D341Med (cell line): ENCODE measurements at places on chromosomes 5 and 9.

- DNase-seq: no peak
Measured at GRCh38 chr5:56686337-56687195, 128.8 kb upstream of the MAP3K1 start.

- DNase-seq: peak; percentile 37
Measured at GRCh38 chr9:90099262-90099963, 494.6 kb downstream of the GADD45G start.

GRCh38 chr9:136189394-136190236 lies 15.3 kb downstream of the LHX3 start:
- peak; percentile 87 for DNase-seq

DNA sequence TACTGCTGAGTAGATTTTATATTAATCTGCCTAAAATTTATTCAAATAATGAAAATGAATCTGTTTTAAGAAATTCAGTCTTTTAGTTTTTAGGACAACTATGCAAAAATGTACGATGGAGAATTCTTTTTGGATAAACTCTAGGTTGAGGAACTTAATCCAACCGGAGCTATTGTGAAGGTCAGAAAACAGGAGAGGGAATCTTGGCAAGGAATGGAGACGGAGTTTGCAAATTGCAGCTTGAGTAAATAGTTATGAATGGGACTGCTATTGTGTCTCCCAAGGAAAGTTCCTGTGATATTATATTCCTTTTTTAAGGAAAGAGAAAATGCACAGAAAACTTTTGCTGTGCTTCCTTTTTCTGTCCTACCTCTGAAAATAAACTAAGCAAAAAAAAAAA lies 67.9 kb downstream of the IQGAP2 start:
- DNase-seq: no peak

GRCh38 chr9:91880378-91880972 lies 69.6 kb downstream of the ROR2 start:
- DNase-seq: no peak

DNA sequence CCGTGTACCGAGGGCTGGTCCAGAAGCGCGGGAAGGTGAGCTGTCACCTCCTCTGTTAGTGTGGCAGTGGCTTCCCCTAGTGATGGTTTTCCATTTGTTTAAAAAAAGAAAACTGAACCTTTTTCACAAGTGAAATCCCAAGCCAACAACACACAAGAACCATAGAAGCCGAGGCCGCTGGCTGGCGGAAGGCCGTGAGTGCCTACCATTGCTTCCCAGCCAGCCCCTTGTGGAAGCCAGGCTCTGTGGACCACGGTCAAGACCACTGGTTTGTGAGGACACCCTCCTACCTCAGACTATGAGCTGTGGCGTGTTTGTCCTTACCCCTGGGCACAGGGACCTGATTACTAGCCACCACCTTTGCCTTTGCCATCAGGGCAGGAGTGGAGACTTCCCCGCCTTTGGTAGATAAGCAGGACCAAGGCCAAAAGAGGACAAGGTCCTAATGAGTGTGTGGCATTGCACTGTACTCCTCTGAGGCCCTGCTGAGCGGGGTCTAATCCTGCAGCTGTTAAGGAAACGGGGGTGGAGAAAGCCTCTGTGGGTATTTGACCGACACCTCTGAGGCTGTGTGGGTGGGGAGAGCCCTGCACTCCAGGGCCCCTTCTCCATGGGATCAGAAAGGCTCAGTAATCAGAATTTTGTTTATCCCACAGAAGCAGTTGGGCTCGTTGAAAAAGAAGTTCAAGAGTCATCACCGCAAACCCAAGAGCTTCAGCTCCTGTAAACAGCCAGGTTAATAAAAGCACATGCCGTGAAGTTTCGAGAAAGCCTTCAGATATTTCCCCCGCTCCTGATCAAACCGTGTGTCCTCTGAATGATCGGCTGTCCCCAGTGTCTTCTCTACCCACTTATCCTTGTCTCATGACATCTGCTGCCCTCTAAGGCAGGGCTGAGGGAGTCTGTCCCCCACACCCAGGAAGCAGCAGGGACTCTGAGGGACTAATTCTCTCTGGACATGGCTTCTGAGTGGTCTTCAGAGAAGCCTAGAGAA lies 4.3 kb downstream of the SURF2 start:
- DNase-seq: no peak

DNA sequence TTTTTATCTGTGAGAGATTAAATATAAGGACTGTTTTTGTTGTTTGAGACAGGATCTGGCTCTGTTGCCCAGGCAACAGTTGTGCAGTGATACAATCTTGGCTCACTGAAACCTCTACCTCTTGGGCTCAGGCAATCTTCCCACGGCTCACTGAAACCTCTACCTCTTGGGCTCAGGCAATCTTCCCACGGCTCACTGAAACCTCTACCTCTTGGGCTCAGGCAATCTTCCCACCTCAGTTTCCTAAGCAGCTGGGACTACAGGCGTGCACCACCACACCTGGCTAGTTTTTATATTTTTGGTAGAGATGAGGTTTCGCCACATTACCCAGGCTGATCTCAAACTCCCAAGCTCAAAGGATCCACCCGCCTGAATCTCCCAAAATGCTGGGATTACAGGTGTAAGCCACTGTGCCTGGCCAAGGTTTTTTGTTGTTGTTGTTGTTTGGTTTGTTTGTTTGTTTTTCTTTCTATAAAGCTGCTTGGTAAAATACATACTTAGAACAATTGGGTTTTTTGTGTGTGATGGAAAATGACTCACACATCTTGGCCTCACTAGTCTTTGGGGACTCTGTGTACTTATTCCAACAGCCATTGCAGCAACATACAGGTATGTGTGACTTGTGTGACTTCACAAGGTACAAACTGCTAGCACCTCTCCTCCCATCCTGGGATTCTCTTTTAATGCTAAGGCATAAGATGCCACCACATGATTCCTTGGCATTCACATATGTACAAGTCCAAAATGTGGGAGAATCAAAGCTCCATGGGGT lies 36.5 kb upstream of the RASA1 start:
- no peak for DNase-seq

- DNase-seq: no peak
Measured at GRCh38 chr9:107360098-107360497, 77.0 kb downstream of the RAD23B start.

DNA sequence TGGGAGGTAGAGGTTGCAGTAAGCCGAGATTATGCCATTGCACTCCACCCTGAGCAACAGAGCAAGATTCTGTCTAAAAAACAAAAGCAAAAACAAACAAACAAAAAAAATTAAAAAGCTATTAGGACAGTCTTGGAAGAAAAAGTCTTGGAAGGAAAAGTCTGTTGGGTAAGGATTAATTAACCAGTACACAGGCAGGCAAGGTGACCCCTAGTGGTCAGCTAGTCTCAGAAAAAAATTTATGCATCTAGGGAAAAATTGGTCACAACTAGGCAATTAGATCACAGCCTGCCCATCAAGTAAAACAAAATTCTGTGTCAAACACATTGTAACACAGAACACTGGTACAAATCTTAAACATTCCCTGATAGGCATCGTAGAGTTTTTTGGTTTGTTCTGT lies 6.7 kb upstream of the ANKRD18B start:
- peak; percentile 48 for DNase-seq

DNA sequence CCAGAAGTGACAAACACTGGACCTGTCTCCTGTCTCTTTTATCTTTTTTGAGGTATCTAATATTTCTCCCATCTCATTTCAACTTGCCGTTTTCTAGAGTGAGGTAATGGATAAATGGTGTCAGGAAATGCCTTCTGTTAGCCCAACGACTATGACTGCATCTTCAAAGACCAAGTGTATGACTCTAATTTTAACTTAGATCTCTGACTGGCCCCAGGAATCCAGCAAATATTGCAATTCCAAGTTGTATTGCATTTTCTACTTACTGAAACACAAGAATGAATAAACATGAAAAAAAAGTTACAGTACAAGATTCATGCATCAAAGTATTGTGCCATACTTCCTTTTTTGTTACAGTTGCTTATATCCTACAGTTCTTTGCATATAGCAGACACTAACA lies 26.3 kb downstream of the SLC28A3 start:
- no peak for DNase-seq

GRCh38 chr5:171739271-171739670 lies 46.3 kb upstream of the SMIM23 start:
- DNase-seq: no peak

DNA sequence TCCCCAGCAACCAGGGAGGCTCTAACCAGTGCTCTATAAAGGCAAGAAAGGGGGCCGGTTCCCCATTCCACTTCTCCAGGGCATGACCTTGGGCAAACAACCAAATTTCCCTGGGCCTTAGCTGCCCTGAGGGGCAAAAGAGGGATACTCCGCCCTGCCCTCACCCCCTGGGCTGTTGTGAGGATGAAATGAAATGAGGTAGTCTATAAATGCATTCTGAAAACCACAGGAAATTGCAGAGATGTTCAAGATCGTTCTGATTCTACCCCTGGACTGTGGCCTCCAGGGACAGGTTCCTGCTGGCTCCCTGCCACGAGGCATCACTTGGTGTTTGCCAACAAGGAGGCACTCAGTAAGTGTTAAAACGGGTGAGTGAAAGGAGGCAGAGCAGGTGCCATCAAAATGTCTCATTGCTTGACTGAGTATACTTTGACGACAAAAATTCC lies 5.7 kb downstream of the RAPGEF1 start:
- no peak for DNase-seq

- DNase-seq: no peak
Measured at GRCh38 chr9:121972501-121972981, 120.6 kb downstream of the TTLL11 start.

- peak; percentile 57 for DNase-seq
Measured at GRCh38 chr5:149268928-149269557, 2.6 kb upstream of the AFAP1L1 start.

DNA sequence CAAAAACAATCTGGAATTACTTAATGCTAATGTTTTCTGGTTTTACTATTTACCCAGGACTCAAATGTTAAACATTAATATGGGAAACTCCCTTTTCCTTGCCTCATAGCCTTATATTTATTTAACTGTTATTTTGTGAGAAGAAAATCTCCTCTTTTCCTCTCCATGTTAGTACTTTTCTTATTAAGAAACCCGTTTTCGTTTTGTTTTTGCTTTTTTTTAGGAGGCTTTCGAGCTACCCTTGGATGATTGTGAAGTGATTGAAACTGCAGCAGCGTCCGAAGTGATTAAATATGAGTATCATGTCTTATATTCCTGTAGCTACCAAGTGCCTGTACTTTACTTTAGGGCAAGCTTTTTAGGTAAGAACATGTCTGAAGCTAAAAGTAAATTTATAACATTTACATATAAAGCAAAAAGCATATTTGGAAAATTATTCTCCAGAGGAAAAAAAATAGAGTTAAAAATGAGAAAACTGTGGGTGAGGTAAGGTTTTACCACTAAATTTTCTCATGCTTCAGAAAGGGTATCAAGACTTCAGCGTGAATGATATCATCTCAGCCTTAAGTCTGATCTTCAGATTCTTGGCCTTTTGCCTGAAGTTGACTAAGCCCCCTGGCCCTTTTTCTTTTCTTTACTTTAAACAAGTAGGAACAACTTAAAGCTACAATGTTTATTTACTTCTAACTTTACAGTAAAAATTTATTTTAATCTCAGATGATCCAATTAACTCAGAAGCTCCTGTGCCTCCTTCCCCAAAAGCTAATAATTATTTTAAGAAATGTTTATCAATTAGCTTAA lies 113.8 kb downstream of the RPS23 start:
- no peak for DNase-seq

GRCh38 chr5:107424491-107424890 lies 246.2 kb downstream of the EFNA5 start:
- DNase-seq: no peak

DNA sequence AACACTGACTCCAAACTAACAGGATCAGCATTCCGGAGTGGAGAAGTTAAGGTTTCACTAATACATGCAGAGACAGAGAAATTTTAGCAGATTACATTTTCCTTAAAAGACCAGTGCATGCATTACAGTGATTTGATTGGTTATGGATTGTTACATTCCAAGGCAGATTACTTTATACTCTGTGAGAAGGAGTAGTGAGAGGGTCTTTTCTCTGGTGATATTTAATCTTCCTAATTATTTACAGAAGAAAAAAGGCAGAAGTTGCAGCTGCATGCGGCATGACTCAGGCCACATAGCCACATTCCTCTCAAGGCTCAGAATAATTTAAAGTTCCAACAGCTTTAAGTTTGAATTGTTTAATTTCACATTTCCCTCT lies 53.0 kb upstream of the PDZD2 start:
- no peak for DNase-seq

DNA sequence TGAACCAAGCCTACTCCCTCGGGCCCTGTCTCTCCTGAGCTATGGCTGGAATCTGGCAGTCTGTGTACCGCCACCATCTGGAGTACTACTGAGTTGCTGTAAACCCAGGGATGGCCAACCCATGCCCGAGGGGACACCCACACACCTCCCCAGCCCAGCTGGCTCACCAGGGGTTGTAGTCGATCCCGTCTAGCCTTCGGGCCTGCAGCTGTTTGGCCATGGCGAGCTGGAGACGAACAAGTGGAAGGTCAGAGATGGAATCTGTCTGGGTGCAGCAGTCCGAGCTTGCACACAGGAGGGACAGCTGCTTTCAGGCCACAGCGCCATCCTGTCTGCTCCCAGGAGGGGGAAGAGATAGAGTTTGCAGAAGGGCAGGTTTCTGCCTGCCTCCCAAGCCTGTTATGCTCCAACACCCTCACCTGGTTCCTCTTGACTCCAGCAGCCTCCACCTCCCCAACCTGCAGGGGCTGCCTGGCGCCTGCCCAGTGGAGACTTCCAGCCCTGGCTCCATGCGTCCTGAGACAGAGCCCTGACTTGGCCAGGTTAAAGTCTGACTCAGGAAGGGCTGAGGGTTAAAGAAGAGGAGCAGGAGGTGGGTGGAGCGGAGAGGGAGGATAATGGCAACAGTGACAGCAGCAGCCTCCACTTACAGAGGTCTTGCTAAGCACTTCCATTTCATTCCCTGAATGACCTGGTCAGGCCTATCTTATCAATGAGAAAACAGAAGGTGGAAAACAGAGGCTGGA lies 15.8 kb upstream of the SPOUT1 start:
- peak; percentile 77 for DNase-seq

- DNase-seq: no peak
Measured at GRCh38 chr5:178216779-178217178, 12.4 kb downstream of the HNRNPAB start.

GRCh38 chr5:9192266-9192665 lies 353.6 kb downstream of the SEMA5A start:
- no peak for DNase-seq

DNA sequence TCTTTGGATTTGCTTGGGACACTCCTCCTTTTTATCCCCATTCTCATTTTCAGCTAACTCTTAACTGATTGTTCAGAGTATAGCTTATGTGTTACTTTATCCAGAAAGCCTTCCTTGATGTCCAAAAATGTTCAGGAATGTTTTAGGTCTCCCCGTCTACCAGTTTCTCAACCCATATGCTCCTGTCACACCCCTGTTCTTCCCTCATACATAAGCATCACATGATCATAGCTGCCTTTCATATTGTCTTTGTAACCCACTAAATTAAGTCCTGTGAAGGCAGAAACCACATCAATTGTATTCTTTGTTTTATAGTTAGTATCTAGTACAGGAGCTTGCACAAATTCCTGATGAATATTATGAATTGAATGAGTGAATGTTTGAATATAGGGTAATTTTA lies 321.9 kb upstream of the ACTBL2 start:
- no peak for DNase-seq

- peak; percentile 27 for DNase-seq
Measured at GRCh38 chr5:91313757-91314673, 69.1 kb downstream of the ARRDC3 start.

GRCh38 chr5:72465066-72465465 lies 42.1 kb downstream of the ZNF366 start:
- DNase-seq: no peak
